A673 (cell line): ENCODE measurements at places on chromosomes 3 and 15. TPM values are rescaled to one million over a fixed set of nuclear protein-coding genes. Genes with fewer than 3 reads are reported as not detected.

TMEM89 gene
- total RNA-seq, result 0.50 TPM in 1 of 2 replicates, not detected in the other

PRR20G gene
- not detected in 2 replicates for total RNA-seq

DNA sequence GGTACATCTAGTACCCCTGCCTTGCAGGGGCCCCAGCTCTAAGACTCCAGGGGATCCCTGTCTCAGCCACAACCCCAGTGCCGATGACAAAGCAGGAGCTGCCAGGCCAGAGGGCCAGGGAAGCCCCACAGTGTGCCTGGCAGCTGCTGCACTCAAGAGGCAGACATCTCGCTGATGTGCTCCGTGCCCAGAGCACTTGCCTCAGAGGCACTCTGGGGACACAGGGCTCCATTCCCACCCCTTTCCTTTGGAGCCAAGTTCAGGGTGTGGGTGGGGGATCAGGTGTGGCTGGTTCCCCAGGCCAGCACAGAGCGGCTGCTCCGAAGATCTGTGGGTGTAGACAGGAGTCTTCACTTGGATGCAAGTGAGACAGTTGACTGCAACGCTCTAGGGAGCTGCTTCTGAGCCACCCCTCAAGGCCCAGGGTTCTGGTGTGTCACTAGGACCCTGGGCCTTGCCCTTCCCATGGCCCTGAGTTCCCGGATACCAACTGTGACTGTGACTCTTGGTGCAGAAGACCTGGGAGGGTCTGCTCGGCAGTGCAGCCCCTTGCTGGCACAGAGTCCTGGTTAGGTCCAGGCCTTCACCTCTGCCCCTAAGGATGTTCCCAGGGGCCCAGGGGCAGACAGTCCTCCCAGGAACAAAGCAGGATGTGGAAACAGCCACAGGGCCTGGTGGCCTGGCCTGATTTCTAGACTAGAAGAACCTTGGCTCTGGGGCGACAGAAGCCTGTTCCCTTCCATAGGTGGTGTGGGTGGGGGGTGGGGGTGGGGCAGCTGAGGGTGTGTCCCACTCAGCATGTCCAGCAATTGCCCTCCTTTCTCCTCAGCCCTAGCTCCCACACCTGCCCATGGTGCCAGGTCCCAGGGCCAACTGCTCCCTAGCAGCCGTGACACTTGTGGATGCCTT, 2.5 kb downstream of the NT5DC2 start:
- no peak overlapping the region for H3K4me3 ChIP-seq
- no peaks in the 10 kb centered on the region for H3K27me3 ChIP-seq
- no peaks in the 10 kb centered on the region for H3K36me3 ChIP-seq
- DNase-seq, result no peak
- no peaks in the 10 kb centered on the region for H3K4me1 ChIP-seq
- H3K27ac ChIP-seq, result no peak overlapping the region

- H3K27me3 ChIP-seq, result no peaks in the 10 kb centered on the region
- no peaks in the 10 kb centered on the region for H3K36me3 ChIP-seq
- peak overlapping the region; percentile 94 for H3K4me3 ChIP-seq
- H3K4me1 ChIP-seq, result peaks cover 32% of the 10 kb centered on the region
- DNase-seq, result no peak
Measured at GRCh38 chr15:89087161-89087829, 961 bp upstream of the ABHD2 start.
